ENCODE measurements at places on chromosomes 11 and 22.

- no peak for DNase-seq
These were observed 1.1 kb upstream of the LBHD1 start for GRCh38 chr11:62673196-62673525.

- DNase-seq = no peak
These were observed 6.4 kb upstream of the LZTR1 start for GRCh38 chr22:20975541-20976290.

DNA sequence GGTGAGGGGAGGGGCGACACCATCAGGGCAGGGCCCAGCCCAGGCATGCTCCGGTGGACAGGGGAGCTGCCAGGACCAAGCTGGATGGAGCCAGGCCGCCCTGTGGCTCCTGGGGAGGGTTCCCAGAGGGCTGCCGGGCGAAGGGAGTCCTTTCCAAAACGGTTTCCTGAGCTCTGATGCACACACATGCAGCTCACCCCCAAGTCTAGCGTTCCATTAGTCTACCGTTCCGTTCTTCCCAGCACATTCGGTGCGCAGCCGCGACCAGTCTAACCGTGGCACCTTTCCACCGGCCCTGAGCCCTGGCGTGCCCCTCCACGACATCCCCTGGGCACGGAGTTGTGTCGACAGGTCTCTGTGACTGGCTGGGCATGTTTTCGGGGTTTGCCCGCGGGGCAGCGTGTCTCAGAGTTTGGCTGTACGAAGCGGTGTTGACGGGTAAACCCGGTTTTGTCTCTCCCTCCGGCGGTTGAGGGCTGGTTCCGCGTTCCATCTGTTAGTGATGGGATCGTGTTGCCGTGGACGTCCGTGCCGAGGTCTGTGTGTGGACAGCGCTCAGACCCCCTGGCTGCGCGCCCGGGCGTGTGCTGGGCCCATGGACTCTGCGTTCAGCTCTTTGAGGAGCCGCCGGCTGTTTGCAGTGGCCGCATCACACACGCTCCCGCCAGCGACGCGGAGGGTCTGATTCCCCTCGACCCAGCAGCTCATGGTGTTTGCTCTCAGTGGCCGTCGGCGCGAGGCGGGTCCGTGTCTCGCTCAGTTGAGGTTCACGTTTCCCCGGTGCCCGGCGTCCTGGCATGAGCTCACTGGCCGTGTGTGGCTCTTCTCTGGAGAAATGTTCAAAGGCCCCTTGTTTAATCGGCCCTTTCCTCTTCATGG is 121.2 kb downstream of the IGLL1 start:
- DNase-seq = no peak

- no peak for DNase-seq
These were observed 6.9 kb downstream of the EHD1 start for GRCh38 chr11:64871492-64871891.

DNA sequence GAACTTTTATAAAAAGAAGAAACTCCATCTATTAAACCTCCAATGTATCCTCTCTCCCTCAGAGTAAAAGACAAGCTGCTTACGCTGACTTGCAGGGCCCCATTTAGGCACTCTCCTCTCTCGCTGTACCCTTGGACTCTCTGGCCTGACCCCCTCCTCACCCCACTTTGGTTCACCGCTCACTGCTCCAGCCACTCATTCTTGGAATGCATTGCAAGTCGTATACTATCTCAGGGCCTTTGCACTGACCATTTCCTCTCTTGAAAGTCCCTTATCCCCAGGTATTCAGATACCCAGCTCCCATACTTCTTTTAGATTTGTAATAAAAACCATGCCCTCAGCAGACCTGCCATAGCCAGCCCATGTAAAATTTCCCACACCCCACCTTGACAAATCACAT is 139.6 kb downstream of the DBX1 start:
- no peak for DNase-seq

GRCh38 chr11:47161134-47161854 is 15.4 kb downstream of the ARFGAP2 start:
- DNase-seq = peak; percentile 37

GRCh38 chr11:74953451-74953850 is 4.4 kb downstream of the SPCS2 start:
- no peak for DNase-seq

DNA sequence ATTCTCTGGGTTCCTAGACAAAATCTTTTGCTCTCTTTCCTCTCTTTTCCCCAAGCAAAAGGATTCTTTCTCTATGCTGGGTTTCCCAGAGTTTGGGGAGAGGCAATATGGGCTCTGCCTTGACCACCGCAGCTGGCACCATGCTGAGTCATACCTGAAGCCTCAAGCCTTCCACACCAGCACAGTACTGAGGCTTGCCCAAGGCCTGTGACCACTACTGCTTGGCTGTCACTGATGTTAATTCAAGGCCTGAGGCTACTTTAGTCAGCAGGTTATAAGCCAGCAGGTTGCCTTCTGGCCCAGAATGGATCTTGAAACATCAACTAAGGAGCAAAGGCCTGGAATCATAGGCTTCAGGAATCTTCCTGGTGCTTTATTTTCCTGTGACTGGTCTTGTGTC is 185.3 kb downstream of the DYNC2H1 start:
- DNase-seq = no peak

DNA sequence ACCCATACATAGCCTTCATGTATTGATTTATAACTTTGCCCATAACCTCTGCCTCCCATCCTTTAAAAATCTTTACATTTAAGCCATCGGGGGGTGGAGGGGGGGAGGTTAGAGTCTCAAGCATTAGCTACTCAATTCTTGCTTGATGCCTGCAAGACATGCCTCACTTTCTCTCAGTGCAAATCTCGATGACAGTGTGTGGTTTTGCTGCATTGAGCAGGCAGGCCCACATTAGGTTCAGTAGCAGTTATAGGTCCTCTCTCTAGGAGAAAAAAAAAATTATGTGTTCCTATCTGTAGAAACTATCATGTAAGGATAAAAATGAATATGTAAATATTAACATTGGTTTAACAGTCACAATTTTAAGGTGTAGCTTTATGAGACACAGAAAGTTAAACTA is 314.0 kb upstream of the ANO3 start:
- DNase-seq = no peak

- no peak for DNase-seq
These were observed 403.1 kb upstream of the CCDC90B start for GRCh38 chr11:83689144-83689780.

GRCh38 chr22:30829901-30830550 is 135.4 kb downstream of the OSBP2 start:
- DNase-seq = no peak

- DNase-seq = no peak
These were observed 549.3 kb downstream of the BRD1 start for GRCh38 chr22:49278340-49278739.

- no peak for DNase-seq
These were observed 18.5 kb upstream of the TH start for GRCh38 chr11:2189938-2190656.

GRCh38 chr11:12087075-12088004 is 23.1 kb upstream of the MICAL2 start:
- peak; percentile 32 for DNase-seq

GRCh38 chr22:38942702-38943101 is 14.7 kb upstream of the APOBEC3A start:
- DNase-seq = no peak

- no peak for DNase-seq
These were observed 78.9 kb upstream of the TBCEL start for GRCh38 chr11:120945042-120945441.

DNA sequence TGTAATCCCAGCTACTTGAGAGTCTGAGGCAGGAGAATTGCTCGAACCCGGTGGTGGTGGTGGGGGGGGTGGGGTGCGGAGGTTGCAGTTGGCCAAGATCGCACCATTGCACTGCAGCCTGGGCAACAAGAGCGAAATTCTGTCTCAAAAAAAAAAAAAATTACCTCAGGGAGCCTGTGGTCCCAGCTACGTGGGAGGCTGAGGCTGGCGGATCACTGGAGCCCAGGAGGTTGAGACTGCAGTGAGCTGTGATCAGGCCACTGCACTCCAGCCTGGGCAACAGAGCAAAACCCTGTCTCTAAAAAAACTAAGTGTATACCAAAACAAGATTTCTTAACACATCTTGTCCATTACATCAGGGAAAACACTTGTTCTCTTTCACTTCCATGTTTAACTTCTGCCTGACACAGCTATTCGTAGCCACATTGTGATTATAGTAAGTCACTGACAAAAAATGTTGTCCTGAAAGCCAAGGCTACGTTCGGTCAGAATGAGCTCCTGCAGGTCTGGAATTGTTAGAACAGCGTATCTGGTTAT is 1.4 kb downstream of the TMEM80 start:
- no peak for DNase-seq

- no peak for DNase-seq
These were observed at the start of gene TENM4 for GRCh38 chr11:79440571-79441460. Gene TENM4, minus strand, starts transcription at chr11:79441030. Its CDS starts 371,086 bp downstream, at chr11:79069944.

DNA sequence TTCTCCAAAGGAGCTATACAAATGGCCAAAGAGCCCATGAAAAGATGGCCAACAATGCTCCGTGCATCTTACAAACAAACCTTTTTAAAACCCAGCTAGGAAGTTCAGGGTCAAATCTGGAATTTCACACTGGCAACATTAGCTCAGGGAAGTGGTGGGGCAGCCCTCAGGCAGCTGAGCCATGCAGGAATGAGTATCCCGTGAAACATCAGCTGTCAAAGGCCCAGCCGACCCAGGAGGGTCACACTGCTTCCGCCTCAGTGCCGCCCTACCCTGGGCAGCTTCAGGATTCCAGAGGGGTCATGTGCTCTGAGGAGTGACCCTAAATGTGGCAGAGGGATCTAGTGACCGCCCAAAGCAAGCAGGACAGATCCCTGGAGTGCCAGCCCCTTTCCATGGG is 73.4 kb downstream of the LINC01488 start:
- DNase-seq = no peak

DNA sequence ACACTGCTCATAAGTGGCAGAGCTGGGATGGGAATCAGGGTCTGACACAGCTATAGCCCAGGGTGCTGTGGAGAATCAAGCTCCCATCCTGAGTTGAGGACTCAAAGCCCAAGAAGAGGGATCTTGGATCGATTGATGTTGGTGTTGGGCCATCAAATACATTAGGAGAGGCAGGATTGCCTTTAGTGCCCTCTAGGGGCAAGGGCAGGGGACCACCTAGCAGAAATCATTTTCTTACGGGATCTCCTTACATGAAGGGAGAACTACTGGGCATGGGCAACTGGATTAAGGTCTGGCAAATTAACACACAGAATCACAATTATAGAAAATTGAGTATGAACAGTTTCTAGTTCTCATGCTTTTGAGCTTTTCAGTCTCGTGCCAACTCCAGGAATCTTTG is 24.9 kb upstream of the EMSY start:
- DNase-seq = no peak
